ENCODE measurements at places on chromosomes 11 and 22.
A peak's percentile ranks its signal among the peaks of the same experiment; 100 is the strongest.

GRCh38 chr22:45483918-45484499 is 18.7 kb upstream of the FBLN1 start:
- H3K27ac ChIP-seq, result no peak overlapping the region
- H3K27me3 ChIP-seq, result no peaks in the 10 kb centered on the region
- no peak overlapping the region for H3K4me3 ChIP-seq
- H3K36me3 ChIP-seq, result no peaks in the 10 kb centered on the region

GRCh38 chr11:62708392-62708791 is 916 bp downstream of the GNG3 start:
- peaks cover 41% of the 10 kb centered on the region for H3K4me1 ChIP-seq
- H3K27ac ChIP-seq, result peak overlapping the region; percentile 84
- no peaks in the 10 kb centered on the region for H3K36me3 ChIP-seq
- H3K27me3 ChIP-seq, result no peaks in the 10 kb centered on the region
- H3K4me3 ChIP-seq, result peak overlapping the region; percentile 77

DNA sequence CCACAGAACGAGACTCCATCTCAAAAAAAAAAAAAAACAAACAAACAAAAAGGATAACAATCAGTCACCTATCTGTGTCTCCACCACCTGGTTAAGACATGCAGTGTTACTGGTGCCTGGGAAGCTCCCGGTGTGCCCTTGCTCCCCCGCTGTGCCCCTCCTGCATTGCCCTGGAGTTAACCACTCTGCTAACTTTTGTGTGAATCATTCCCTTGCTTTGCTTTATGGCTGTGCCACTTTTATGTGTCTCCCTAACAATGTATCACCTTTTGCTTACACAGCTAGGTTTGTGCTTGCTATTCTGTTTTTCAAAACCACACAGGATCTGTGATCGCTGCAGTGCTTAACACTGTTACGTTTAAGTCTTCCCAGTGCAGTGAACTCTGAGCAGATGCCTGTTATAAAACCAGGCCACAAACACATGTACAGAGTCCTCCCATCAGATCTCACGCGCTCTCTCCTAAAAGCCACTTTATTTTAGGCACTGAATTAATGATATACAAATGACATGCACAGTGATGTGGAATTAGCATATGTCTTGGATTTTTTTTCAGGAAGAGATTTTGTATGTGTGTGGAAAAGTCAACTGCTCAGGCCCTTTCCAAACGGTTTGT is 69.9 kb downstream of the BUD13 start:
- no peak overlapping the region for H3K4me3 ChIP-seq
- no peaks in the 10 kb centered on the region for H3K36me3 ChIP-seq
- H3K4me1 ChIP-seq, result no peaks in the 10 kb centered on the region
- H3K27me3 ChIP-seq, result no peaks in the 10 kb centered on the region

DNA sequence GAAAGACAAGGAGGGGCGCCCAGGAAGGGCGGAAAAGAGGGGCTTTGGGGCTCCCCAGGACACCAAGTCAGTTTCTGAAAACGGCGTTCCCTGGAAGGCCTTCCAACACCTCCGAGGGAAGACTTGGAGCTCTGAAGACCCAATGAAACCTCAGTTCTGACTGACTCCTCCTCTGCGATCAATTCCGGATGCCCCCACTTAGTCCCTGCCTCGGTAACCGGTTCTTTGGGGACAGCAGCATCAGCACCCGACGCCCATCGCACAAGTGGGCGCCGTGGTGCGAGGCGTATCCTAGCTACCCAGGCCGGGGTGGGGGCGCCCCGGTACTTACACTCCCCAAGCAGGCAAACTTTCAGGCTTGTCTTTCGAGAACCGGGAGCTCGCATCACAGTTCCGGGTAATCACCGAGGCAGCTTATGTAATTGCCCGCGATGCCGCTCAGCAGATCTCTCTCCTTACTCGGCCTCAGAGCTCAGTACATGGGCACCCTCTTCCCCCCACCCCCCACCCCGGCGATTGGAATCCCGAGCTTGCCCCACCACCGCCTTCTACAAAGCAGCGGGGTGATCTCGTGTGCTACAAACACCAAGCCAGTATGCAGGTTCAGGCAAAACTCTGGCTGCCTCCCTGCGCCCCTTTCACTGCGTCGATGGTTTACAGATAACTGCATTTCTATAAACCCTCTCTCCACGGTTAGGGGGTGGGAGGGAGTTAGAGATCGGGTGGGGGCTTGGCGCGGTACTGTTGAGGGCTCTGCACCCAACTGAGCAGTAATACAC is 2.0 kb downstream of the TENM4 start:
- no peak for DNase-seq
- no peaks in the 10 kb centered on the region for H3K27me3 ChIP-seq
- no peak overlapping the region for H3K27ac ChIP-seq
- H3K4me3 ChIP-seq, result no peak overlapping the region
- no peaks in the 10 kb centered on the region for H3K36me3 ChIP-seq

DNA sequence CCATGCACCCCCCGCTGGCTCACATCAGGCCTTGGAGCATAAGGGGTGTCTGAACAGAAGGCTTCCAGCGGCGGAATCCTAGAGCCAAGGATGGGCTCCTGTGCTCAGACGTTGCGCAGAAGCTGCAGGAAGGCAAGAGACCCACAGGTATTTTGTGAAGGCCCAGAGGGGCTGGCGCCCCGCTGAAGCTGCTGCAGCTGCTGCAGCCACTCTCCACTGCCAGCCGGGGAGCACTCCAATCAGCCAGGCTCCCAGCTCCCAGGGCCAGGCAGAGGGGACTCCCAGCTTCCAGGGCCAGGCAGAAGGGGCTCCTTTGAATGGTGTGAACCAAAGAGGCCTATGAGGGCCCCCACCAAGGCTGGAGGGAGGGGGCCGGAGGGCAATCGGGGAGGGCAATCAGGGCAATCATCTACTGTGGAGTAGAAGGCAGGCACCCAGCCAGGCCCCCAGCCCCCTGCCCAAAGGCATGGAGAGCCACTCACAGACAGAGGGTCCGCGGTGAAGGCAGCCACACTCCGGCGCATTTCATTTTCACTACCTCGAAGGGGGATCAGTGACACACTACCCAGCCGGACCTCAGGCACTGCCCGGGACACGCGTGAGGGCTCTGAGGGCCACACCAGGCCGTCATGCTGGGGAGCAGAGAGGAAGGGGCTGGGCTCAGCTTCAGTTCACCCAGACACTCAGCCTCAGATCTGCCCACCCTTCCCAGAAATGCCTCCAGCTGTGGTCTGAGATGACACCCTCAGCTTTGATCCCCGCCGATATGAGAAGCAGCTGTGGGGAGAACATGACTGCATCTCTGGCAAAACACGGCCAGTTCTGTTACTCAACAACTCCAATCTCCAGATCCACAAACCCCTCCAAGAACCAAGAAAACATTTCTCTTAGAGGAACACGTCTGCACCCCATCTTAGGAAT is 11.6 kb upstream of the PDE2A start:
- H3K27me3 ChIP-seq, result no peaks in the 10 kb centered on the region
- DNase-seq, result no peak
- peaks cover 67% of the 10 kb centered on the region for H3K36me3 ChIP-seq
- peak overlapping the region; percentile 4 for H3K27ac ChIP-seq

DNA sequence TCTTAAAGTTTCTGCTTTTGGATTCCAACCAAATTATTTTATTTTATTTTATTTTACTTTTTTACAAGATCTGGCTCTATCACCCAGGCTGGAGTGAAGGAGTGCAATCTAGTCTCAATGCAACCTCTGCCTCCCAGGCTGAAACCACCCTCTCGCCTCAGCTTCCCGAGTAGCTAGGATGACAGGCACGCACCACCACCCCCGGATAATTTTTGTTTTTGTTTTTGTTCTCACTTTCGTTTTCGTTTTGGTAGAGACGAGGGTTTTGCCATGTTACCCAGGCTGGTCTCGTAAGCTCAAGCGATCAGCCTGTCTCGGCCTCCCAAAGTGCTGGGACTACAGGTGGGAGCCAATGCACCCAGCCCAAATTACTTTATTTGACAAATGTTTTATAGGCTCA is 219.8 kb downstream of the ETS1 start:
- no peak overlapping the region for H3K4me3 ChIP-seq
- no peak for DNase-seq
- no peaks in the 10 kb centered on the region for H3K27me3 ChIP-seq
- H3K4me1 ChIP-seq, result no peaks in the 10 kb centered on the region

DNA sequence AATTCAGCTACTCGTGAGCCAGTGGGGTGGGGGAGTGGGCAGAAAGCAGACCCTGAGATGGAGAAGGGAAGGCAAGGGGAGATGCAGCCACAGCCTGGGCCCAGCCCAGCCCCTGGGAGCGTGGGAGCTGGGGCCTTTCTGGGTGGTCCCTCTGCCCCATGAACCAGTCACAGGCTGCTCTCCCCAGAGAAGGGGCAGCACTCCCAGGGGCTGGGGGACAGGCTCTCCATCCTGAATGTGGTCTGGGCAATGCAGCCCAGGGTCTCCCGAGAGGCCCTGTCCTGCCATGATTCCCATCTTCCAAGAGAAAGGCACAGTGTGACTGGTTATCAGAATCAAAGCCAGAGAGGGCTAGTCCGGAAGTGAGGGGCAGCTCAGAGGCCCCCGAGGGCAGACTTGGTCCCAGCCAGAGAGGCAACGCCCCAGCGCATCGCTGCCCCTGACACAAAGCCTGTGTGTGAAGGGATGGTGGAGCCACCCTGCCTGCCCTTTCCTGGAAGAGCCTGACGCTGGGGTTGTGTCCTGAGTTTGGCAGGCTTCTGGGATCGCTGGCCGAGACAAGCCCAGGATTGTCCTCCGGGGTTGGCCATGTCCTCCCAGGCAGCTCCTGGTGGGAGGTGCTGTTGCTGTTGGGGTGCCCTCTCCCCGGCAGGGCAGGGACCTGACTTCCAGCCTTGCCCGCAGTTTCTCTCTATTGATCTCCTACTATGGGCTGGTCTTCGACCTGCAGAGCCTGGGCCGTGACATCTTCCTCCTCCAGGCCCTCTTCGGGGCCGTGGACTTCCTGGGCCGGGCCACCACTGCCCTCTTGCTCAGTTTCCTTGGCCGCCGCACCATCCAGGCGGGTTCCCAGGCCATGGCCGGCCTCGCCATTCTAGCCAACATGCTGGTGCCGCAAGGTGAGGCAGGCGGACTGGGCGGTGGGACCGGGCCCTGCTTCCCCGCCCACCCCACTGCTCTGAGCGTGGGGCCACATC is 23.8 kb upstream of the SLC22A12 start:
- H3K4me3 ChIP-seq, result no peak overlapping the region
- no peak for DNase-seq
- H3K27ac ChIP-seq, result no peak overlapping the region
- H3K4me1 ChIP-seq, result no peaks in the 10 kb centered on the region

- H3K36me3 ChIP-seq, result no peaks in the 10 kb centered on the region
- H3K4me3 ChIP-seq, result no peak overlapping the region
- no peak overlapping the region for H3K27ac ChIP-seq
- no peaks in the 10 kb centered on the region for H3K4me1 ChIP-seq
These were observed 200.6 kb downstream of the KIRREL3 start for GRCh38 chr11:126800009-126800408.

DNA sequence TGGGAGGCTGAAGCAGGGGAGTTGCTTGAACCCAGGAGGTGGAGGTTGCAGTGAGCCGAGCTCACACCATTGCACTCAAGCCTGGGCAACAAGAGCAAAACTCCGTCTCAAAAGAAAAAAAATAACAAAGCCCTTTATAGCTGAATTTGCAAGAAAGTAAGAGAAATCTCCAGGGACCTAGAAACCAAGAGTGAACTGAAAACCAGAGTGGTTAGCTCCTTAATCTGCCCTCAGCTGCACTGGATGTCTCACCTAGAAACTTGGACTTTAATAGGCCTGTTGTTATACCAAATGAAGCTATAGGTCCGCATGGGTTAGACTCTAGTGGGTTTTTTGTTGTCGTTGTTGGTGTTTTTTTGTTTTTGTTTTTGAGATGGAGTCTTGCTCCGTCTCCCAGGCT is 4.1 kb downstream of the NEU3 start:
- H3K4me1 ChIP-seq, result peaks cover 8% of the 10 kb centered on the region
- DNase-seq, result no peak
- no peak overlapping the region for H3K27ac ChIP-seq
- H3K4me3 ChIP-seq, result no peak overlapping the region

DNA sequence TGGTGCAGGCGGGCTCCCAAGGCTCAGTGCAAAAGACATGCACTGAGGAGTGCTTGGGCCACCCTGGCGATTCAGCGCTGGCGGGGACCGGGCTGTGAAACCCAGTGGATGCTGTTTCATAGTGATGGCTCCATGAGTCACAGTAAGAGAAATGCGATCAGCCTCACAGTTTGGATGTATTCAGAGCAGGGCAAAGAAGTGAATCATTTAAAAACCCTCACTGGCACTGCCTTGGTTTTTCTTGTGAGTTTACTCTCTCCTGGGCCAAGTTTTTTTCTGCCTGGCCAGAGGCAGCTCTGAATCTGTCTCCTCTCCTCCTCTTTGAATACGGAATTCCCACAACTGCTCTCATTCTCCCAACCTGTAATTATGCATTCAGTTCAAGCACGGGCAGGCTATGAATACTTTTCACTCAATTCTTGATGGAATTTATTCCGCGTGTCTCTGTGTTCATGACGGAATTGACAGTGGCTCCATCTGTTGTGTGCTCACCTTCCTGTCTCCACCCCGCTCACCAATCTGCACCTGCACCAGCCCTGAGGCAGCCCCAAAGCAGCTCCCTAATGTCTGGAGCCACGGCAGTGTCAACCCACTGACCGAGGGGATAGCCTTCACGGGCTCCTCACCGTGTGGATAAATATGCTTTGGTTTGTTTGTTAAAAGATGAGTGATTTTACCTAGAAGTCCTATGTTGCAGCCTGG is 14.9 kb downstream of the ADAMTS8 start:
- no peaks in the 10 kb centered on the region for H3K27me3 ChIP-seq
- no peak for DNase-seq
- H3K4me3 ChIP-seq, result no peak overlapping the region
- H3K36me3 ChIP-seq, result no peaks in the 10 kb centered on the region

DNA sequence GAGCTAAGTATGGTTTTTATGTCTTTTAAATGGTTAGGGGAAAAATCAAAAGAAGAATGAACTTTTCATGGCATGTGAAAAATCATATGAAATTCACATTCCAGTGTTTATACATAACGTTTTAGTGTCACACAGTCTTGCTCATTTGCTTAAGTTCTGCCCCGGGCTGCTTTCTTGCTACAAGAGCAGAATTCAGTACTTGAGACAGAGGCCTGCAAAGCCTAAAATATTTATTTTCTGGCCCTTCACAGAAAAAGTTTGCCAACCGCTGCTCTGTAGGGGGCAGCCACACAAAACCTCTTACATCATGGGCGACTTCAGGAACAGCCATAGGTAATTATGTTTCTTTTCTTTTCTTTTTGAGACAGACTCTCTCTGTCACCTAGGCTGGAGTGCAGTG is 1.0 kb upstream of the ATG2A start:
- H3K4me3 ChIP-seq, result peak overlapping the region; percentile 56
- H3K36me3 ChIP-seq, result peaks cover 16% of the 10 kb centered on the region
- H3K27me3 ChIP-seq, result no peaks in the 10 kb centered on the region
- no peak for DNase-seq
- H3K27ac ChIP-seq, result peak overlapping the region; percentile 72
